ENCODE measurements at places on chromosomes 2 and 18. TPM values are rescaled to one million over a fixed set of nuclear protein-coding genes. Genes with fewer than 3 reads are reported as not detected.

Gene RUFY4
- total RNA-seq, result not detected

Gene ANO7
- 3.4 TPM for total RNA-seq

Gene GCG
- not detected for total RNA-seq

DNA sequence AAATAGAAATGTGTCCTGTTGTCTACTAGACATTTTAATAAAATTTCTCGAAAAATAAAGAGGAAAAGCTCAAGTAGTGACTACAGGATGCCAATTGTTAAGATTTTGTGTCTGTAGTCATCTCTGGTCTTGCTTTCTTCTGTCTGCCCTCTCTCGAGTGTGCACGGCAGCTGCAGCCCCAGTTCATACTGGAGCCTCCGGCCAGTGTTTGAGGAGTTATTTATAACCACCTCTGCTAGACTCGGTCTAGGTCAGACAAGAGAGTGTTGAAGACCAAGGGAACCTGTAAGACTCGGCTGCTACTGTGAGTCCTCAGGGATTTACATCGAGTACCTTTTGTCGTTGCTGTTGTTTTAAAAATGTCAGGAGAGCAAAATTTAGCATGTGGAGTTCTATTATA is 810.1 kb upstream of the POU3F3 start:
- DNase-seq, result no peak

GRCh38 chr2:132588576-132588975 is 81.4 kb downstream of the LYPD1 start:
- DNase-seq, result no peak

- DNase-seq, result no peak
These were observed 65.7 kb upstream of the RTN4 start for GRCh38 chr2:55115761-55116597.

DNA sequence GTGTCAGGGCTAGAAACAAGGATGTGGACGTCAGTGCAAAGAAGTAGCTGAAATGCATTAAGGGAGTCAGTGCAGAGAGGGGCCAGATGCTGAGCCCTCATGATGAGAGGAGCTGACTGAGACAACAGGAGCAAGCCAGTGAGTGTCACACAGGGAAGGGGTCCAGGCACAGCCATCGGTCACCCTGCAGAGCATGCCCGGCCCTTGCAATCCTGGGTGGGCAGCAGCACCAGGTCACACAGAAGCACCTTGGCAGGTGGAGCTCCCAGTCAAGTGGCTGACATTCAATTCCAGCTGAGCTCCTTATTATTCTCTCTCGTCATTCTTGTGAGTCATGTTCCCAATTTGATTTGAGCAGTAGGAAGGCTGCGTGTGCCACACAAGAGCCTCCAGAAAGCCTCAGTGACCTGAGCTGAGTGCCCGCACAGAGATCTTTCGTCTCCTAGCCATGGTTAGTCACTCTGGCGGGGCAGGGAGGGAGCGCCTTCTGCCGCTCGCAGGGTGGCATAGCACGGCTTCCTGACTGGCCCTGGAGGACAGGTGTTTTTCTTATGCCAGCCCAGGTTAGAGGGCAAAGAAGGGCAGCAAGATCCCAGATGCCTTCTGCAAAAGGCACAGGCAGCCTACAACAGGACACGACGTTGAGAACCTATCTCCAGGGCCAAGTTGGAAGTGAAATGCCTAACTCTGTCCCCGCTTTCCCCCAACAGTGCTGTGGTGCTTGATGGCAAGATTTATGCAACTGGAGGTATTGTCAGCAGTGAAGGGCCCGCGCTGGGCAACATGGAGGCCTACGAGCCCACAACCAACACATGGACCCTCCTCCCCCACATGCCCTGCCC is 220.9 kb downstream of the ATAD2B start:
- peak; percentile 54 for DNase-seq

GRCh38 chr2:164621764-164622105 is 453 bp upstream of the GRB14 start:
- no peak for DNase-seq

All from cardiac septum (tissue), 1 donor.